Cortex of kidney (tissue), 1 donor: ENCODE measurements at places on chromosomes 12 and 14.

- DNase-seq, result no peak
Observed at GRCh38 chr12:128629979-128630378, 193.8 kb downstream of the SLC15A4 start.

- no peak for DNase-seq
Observed at GRCh38 chr12:1147821-1148220, 156.8 kb downstream of the ERC1 start.

DNA sequence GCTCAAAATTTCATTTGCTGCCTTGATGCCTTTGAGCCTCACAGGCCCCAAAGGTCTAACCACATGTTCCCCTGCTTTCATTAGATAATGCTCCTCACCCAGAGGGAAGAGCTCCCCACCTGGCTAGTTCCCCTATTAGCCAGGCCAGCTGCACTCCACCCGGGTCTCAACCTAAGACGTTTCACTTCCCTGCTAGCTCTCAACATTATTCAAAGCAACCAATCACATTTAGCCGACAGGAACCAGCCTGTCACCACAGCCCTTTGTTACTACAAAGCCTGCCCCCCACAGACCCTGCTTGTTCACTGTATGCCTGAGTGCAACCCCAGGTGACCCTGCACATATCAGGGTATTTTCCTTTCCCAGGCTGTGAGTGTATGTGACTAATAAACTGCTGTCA lies 78.6 kb downstream of the SLC15A5 start:
- no peak for DNase-seq

GRCh38 chr14:61640158-61641136 lies 54.9 kb upstream of the HIF1A start:
- DNase-seq, result no peak

- no peak for DNase-seq
Observed at GRCh38 chr12:119705182-119705581, 37.2 kb downstream of the PRKAB1 start.

DNA sequence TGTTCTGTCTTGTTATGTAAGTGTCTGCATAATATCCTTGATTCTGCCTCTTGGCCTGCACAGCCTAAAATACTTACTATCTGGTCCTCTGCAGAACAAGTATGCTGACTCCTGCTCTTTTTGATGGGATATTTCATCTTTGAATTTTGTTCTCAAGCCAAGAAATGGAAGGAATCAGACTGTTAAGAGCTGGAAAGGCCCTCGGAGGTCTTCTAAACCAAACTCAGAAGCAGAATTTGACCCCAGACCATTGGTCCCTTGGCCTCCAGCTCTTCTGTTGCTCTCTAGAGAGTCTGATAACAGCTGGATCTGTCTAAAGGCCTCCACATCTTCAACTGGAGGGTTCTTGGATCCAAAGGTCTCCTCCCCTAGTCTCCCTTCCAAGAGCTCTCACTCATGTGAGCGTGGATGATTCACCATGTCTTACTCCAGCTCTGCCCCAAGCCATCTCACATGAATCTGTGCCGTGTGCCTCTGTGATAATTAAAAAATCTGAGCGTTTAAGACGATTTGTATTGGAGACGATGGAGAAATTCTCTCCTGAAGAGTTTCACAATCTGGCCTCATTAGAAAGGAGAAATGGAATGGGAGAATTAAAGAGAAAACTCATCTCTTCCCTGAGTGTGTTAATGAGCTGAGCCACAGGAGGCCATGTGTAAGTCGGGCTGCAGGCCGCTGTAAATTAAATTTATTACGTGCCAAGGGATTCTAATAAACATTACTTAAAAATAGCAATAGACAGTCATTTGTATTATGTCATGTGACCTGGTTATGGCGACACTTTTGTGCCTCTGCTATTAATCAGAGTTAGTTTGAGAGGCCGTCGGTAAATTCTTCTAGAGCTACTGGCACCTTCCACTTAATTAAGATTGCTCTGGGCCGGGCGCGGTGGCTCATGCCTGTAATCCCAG lies 15.4 kb upstream of the PRIMA1 start:
- no peak for DNase-seq

GRCh38 chr14:99234961-99235571 lies 36.9 kb downstream of the BCL11B start:
- no peak for DNase-seq

DNA sequence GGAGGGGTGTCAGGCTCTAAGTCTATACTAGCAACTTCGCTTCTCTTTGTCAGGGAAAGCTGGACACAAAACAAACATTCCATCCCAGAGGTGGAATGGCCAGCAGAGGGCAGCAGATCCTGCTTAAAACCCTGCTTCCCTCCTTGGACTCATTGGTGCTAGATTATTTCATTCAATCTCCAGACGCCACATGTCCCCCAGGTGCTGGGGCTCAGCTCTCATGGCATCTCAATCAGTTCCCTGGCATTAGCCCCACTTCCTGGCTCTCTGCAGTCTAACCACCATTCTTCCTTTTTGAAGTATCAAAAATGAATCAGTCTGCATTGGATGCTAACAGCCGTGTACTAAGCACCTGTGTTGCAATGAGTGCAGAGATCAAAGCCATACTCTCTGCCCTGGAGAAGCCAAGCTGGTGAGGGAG lies 8.1 kb upstream of the PPP1R1A start:
- no peak for DNase-seq

DNA sequence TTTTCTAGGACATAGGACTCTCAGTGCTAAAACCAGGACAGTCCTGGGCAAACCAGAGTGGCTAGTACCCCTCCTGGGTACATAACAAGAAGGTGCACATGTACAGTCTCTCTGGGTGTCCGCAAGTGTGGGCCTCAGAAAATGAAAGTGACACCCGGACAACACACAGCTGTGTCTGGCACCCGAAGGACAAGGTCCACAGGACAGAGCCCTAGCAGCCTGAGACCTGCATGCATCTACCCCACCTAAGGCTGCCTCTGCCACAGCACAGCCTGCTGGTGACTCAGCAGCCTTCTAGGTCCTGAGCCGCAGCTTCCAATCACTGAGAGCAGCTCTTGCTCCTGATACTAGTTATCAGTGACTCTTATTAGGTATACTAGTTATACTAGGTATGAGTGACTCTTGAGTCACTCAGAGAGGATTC lies 784.1 kb upstream of the TBX3 start:
- DNase-seq, result no peak

DNA sequence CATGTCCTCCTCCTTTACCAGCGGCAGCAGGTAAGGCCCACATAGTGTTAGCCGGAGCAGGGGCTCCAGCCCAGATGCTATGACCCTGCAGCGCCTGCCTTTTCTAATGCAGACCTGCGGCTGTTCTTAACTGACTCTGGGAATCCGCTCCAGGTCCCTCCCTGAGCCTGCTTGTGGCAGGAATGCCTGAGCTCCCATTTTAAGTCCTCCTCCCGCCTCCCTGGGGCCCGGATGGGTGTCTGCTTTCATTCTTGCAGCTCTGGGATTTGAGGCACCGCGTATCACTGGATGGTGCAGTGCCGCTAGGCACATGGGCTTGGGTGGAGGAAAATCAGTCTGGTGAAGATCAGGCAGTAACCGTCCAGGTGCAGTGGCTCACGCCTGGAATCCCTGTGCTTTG lies 7.6 kb downstream of the TSPAN9 start:
- no peak for DNase-seq

GRCh38 chr12:123519141-123520001 lies 14.1 kb downstream of the RILPL1 start:
- DNase-seq, result no peak

DNA sequence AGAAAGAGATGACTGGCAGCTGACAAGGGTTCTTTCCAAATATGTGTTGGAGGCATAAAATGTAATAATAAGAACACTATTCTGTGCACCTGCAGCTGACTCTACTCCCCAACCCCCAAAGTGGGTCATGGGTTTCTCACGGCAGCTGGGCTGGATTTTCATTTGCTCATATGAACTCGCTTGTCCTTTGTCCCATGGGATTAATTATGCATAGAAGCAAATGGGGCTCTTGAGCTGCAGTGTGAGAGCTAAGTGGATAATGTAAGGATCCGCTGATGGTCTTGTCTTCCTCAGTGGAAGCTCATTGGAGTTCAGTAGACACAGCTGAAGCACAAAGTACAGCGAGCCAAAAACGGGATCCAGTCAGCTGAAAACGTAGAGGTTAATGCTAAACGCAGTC lies 46.3 kb downstream of the TTC8 start:
- DNase-seq, result no peak

DNA sequence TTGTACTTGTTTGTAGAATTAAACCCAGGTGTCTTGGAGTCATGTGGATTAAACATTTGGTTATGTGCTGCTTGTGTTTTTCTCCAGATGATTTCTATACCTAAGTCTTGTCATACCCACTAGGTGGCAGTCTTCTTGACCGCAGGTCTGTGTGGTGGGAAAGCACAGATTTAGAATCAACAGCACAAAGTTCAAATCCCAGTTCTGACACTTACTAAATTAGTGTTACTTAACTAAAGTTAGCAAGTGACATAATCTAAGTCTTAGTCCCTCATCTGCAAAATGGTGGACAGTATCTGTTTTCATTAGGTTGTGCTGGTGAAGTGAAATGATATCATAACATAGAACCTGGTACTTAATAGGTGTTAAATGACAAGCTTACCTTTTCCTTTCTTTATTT lies 151.0 kb upstream of the ARHGAP5 start:
- no peak for DNase-seq

GRCh38 chr14:93368996-93369712 lies 22.2 kb downstream of the COX8C start:
- DNase-seq, result no peak

GRCh38 chr12:78086553-78087362 lies 256.1 kb downstream of the NAV3 start:
- DNase-seq, result no peak

GRCh38 chr14:77126461-77126990 lies 15.1 kb downstream of the ZDHHC22 start:
- no peak for DNase-seq

GRCh38 chr12:97561619-97562290 lies 99.2 kb downstream of the RMST start:
- DNase-seq, result no peak

DNA sequence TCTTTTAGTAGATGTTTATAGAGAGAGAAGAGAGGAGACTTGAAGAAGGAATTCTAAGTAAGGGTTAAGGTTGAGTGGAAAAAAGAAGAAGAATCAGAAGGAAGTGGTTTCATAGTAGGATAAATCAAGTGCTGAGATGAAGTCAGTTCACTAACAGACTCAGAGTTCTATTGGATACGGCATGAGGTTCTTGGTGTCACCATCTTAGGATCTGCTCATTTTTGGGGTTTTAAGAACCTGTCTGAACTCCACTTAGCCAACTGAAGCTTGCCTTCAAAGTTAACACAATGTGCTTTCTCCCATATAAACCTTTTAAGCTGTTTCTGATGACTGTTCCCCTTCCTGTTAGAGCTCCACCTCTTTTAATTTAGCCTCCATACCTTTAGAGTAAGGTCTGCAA lies 152.6 kb downstream of the PRKCH start:
- no peak for DNase-seq

DNA sequence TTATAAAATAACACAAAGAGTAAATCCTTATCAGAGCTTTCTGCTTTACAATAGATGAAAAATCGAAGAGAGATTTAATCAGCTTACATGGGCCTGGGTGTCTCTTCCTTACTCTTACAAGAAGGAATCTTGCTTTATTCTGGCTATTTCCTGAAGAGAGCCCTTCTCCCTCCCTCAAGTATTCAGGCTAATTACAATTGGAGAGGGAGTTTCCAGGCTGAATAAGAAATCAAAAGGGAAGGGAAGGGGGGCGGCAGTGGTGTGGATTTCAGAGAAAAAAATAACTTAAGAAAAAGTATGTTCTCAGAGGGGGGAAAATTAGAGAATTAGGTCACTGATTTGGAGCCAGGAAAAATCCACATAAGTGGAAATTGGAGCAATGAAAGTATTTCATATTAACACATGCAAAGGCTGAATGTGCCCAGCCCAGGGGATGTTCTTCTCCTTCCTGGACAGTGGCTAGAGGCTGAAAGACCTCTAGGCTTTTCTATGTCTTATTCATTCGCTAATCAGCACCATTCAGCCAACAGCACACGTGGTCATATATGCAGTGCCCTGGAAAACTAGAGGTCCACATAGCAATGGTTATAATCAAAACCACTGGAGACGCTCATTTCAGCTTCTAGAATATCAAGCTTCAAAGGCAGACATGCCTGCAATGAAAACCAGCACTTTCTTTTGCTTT lies 158.9 kb upstream of the BTG1 start:
- DNase-seq, result no peak

GRCh38 chr12:74794522-74794921 lies 256.9 kb downstream of the ATXN7L3B start:
- no peak for DNase-seq

GRCh38 chr14:23018107-23018506 lies 8.2 kb upstream of the C14orf93 start:
- DNase-seq, result no peak

GRCh38 chr14:47917344-47917954 lies 242.0 kb upstream of the MDGA2 start:
- no peak for DNase-seq

GRCh38 chr12:105920161-105920684 lies 218.5 kb downstream of the NUAK1 start:
- no peak for DNase-seq

GRCh38 chr12:114166362-114166761 lies 200.2 kb upstream of the RBM19 start:
- DNase-seq, result no peak

GRCh38 chr14:29299372-29299771 lies 532.8 kb downstream of the FOXG1 start:
- DNase-seq, result no peak

GRCh38 chr12:109461846-109462756 lies 15.0 kb downstream of the KCTD10 start:
- DNase-seq, result no peak

GRCh38 chr12:42802785-42803189 lies 213.2 kb upstream of the PRICKLE1 start:
- no peak for DNase-seq

DNA sequence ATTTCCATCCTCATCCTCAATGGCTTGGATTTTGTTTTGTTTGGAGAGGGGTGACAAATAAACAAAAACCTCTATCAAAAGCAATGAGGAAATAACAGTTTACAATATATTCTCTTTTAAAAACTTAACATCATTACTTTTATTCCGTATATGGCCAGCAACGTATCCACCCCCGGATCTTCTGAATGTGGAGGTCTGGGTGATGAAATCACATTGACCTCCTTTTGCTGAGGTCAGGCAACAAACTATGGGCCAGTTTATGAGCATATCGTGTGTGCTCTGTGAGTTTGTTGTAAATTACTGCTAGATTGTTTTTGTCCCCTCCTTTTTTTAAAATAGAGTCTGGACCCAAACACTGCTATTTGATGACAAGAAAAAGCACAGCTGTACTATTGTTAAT lies 178.1 kb downstream of the BCAT1 start:
- no peak for DNase-seq

GRCh38 chr14:104903990-104904389 lies 20.7 kb upstream of the PLD4 start:
- DNase-seq, result no peak

DNA sequence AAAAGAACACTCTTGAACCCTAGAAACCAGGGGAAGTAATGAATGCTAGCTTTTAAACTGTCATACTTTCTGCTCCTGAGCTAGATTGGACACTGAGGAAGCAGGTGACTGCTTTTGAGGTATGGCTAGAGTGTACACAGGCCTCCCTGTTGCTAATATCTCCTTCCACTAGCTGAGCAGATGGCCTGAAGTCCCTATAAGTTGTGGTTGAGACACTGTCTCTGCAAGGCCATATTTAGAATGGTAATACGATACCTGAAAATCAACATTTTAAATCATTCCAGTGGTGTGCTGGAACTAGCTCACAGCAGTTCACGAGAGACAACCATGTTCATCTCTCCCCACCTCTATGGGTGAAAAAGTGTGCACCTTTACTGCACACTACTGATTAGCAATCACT lies 46.4 kb upstream of the BMP4 start:
- no peak for DNase-seq
